NCI-H1930 (cell line): ENCODE measurements at places on chromosomes 5 and 9.

- no peak for DNase-seq
Observed at GRCh38 chr9:14994738-14995137, 84.5 kb upstream of the FREM1 start.

GRCh38 chr5:66337626-66338226 is 193.6 kb downstream of the SREK1 start:
- DNase-seq: no peak

DNA sequence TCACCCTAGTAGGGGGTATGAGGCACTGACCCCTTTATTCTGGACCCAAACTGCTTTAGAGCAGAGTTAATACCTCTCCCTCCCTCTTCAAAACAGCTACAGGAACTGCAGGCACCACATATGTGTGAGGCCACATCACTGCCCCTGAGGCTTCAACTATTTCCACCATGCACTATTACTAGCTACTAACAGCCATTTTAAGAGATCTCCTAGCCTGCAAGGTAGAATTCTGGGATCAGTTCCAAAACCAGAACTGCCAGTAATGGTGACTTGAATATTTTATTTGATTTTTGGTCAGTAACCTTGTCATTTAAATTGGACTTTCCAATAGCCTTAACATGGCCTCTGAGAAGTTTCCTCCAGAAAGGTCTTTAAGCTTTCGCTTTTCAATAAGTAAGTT is 55.3 kb upstream of the FSD1L start:
- no peak for DNase-seq

DNA sequence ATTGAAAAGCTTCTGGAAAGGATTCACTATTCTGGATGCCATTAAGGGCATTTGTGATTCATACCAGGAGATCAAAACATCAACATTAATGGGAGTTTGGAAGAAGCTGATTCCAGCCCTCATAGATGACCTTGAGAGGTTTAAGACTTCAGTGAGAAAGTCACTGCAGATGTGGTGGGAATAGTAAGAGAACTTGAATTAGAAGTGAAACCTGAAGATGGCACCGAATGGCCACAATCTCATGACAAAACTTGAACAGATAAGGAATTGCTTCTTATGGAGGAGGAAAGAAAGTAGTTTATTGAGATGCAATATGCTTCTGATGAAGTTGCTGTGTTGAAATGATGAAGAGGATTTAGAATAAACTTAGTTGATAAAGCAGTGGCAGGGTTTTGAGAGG is 254.6 kb upstream of the SLC24A2 start:
- DNase-seq: no peak

- no peak for DNase-seq
Observed at GRCh38 chr5:131542723-131543122, 92.3 kb downstream of the RAPGEF6 start.

- no peak for DNase-seq
Observed at GRCh38 chr5:150239794-150240122, 49.8 kb downstream of the CAMK2A start.
